T-cell (primary cell): ENCODE measurements at places on chromosomes 2 and 18.

GRCh38 chr2:205892251-205892655 lies 193.7 kb downstream of the INO80D start:
- no peak overlapping the region for H3K27ac ChIP-seq
- no peaks in the 10 kb centered on the region for H3K36me3 ChIP-seq
- no peak for DNase-seq
- H3K4me1 ChIP-seq, result no peaks in the 10 kb centered on the region
- no peaks in the 10 kb centered on the region for H3K27me3 ChIP-seq
- H3K4me3 ChIP-seq, result no peak overlapping the region

GRCh38 chr2:3462493-3463104 lies 56.7 kb downstream of the ADI1 start:
- H3K27me3 ChIP-seq, result no peaks in the 10 kb centered on the region
- no peak for DNase-seq
- H3K4me1 ChIP-seq, result peaks cover 8% of the 10 kb centered on the region
- no peak overlapping the region for H3K4me3 ChIP-seq

DNA sequence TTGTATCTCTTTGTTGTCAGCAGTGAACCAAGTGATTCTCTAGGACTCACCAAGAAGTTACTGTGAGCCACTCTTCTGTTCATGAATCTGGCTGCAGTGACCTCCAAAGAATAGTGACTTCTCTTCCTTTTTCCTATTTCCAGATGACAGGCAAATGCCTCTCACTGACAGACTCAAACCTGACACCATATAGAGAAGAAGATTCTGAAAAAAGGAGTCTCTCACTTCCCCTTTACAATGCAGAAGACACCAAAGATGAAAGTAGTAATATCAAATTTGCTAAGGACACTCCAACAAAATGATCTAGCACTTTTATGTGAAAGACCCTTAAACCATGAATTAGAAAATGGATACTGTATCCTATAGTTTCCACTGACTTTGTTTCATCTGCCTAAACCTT lies 44.4 kb upstream of the SETBP1 start:
- DNase-seq, result no peak
- no peaks in the 10 kb centered on the region for H3K27me3 ChIP-seq
- H3K36me3 ChIP-seq, result no peaks in the 10 kb centered on the region
- H3K4me1 ChIP-seq, result no peaks in the 10 kb centered on the region
- H3K27ac ChIP-seq, result no peak overlapping the region

- no peaks in the 10 kb centered on the region for H3K27me3 ChIP-seq
- H3K4me1 ChIP-seq, result no peaks in the 10 kb centered on the region
- no peak overlapping the region for H3K4me3 ChIP-seq
- DNase-seq, result no peak
- no peak overlapping the region for H3K27ac ChIP-seq
- no peaks in the 10 kb centered on the region for H3K36me3 ChIP-seq
These were observed 175.8 kb upstream of the NETO1 start for GRCh38 chr18:73043611-73044010.

GRCh38 chr2:28615706-28616105 lies 119.8 kb downstream of the PLB1 start:
- no peak for DNase-seq
- H3K36me3 ChIP-seq, result no peaks in the 10 kb centered on the region
- no peak overlapping the region for H3K4me3 ChIP-seq
- H3K27ac ChIP-seq, result peak overlapping the region; percentile 71

GRCh38 chr2:18614041-18614440 lies 24.7 kb upstream of the NT5C1B start:
- no peaks in the 10 kb centered on the region for H3K36me3 ChIP-seq
- DNase-seq, result no peak
- H3K4me1 ChIP-seq, result no peaks in the 10 kb centered on the region
- no peak overlapping the region for H3K27ac ChIP-seq

- no peaks in the 10 kb centered on the region for H3K4me1 ChIP-seq
- DNase-seq, result no peak
- no peaks in the 10 kb centered on the region for H3K27me3 ChIP-seq
- H3K36me3 ChIP-seq, result no peaks in the 10 kb centered on the region
These were observed 52.7 kb upstream of the NPAS2 start for GRCh38 chr2:100767224-100767653.

- H3K27ac ChIP-seq, result no peak overlapping the region
- peak overlapping the region; percentile 31 for H3K4me3 ChIP-seq
- H3K27me3 ChIP-seq, result no peaks in the 10 kb centered on the region
- H3K4me1 ChIP-seq, result peaks cover 3% of the 10 kb centered on the region
These were observed 787 bp downstream of the SOCS6 start for GRCh38 chr18:70289351-70290312.

- H3K36me3 ChIP-seq, result no peaks in the 10 kb centered on the region
- no peak overlapping the region for H3K27ac ChIP-seq
- peaks cover 37% of the 10 kb centered on the region for H3K4me1 ChIP-seq
- no peaks in the 10 kb centered on the region for H3K27me3 ChIP-seq
- no peak overlapping the region for H3K4me3 ChIP-seq
- DNase-seq, result no peak
These were observed 68.6 kb upstream of the YWHAQ start for GRCh38 chr2:9699139-9700108.

DNA sequence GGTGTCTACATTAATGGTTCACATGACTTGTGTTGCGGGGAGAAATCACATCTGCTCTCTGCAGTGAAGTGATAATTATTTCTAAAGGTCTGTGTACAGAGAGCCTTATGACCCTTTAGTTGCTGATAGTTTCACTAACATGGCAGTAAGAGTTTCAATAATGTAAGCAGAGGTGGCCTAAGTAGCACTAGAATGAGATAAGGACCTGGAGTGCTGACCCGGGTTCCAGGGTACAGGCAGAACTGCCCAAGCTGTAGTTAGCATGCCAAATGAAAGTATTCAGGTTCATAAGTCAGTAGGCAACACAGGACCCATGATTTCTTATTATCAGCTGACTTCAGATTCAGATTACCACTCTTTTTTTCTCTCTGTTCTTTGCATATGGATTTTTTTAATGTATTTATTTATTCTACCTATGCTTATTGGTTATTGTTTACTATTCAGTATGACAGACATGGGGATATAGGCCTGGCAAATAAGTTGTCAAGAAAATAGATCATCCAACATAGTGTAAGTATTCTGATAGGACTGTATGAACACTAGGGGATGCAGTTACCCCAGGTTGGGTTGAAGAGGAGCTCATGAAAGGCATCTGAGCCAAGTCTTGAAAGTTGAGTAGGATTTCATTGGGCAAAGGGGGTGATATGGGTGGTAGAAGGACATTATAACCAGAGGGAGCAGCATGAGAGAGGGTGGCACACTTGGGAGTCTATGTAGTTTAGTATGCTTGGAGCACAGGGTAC lies 105.2 kb downstream of the CCDC85A start:
- no peak for DNase-seq
- H3K27me3 ChIP-seq, result no peaks in the 10 kb centered on the region
- H3K4me1 ChIP-seq, result no peaks in the 10 kb centered on the region
- no peak overlapping the region for H3K27ac ChIP-seq

- no peak overlapping the region for H3K4me3 ChIP-seq
- H3K27me3 ChIP-seq, result no peaks in the 10 kb centered on the region
- no peak for DNase-seq
- H3K27ac ChIP-seq, result no peak overlapping the region
- no peaks in the 10 kb centered on the region for H3K36me3 ChIP-seq
- no peaks in the 10 kb centered on the region for H3K4me1 ChIP-seq
These were observed 100.7 kb downstream of the NUP35 start for GRCh38 chr2:183224948-183225347.

DNA sequence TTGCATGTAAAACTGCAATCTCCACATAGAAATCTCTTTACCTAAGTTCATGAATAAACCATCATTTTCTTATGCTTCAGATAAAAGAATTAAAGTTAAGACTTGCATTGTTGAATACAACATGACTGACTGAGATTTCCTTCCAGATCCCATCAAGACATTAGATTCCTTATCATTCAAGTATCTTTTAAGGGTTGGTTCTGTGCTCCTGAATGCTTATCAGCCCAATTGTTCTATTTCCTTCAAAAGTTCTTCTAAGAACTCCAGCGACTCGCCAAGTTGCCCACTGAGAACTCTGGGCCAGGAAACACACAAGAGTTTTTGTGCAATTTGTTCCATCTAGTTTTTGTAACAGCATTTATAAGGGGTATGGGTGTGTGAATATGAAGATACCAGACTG lies 120.3 kb downstream of the RBMS1 start:
- H3K36me3 ChIP-seq, result no peaks in the 10 kb centered on the region
- H3K4me3 ChIP-seq, result no peak overlapping the region
- H3K27me3 ChIP-seq, result no peaks in the 10 kb centered on the region
- H3K27ac ChIP-seq, result no peak overlapping the region
- no peak for DNase-seq

- no peak for DNase-seq
- no peaks in the 10 kb centered on the region for H3K36me3 ChIP-seq
- H3K4me1 ChIP-seq, result no peaks in the 10 kb centered on the region
- H3K4me3 ChIP-seq, result no peak overlapping the region
These were observed 183.5 kb upstream of the OSR1 start for GRCh38 chr2:19541884-19542283.

DNA sequence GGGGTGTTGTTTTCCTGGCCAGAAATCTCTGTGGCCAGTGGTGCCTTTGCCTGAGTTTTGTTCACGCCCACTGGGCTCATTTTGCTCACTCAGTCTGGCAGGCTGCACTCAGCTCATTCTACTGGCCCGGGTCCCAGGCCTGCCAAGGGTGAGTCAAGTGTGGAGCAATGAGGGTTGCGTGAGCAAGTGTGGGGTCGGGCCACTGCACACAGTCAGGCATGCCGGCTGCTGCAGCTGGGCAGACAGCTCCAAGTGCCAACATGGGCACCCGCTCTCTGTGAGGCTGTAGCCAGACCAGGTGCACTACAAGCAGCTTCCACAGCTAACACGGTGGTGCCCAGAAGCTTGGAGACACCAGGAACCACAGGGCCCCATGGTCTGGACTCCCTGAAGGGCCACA lies 801.1 kb upstream of the RAB6C start:
- no peak for DNase-seq
- H3K4me3 ChIP-seq, result no peak overlapping the region
- no peak overlapping the region for H3K27ac ChIP-seq
- H3K27me3 ChIP-seq, result no peaks in the 10 kb centered on the region
- H3K36me3 ChIP-seq, result no peaks in the 10 kb centered on the region

DNA sequence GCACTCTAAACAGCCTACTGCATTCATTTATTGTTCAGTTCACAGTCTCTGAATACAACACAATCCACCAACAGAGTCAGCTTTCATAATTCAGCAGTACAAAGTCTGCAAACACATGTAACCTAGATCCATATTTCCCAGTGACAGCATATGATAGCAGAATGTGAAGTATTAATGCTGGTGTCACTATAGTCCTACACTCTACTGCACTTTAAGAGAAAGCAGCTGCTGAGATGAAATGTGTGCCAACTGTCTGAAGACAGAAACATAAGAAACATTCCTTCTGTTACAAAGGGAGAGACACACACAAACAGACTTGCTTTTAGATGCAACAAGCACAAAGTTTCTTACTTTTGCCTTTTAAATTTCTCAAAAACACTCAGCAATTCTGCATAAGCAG lies 441.8 kb downstream of the ZEB2 start:
- H3K27ac ChIP-seq, result no peak overlapping the region
- H3K36me3 ChIP-seq, result no peaks in the 10 kb centered on the region
- H3K4me1 ChIP-seq, result no peaks in the 10 kb centered on the region
- no peak overlapping the region for H3K4me3 ChIP-seq
- H3K27me3 ChIP-seq, result no peaks in the 10 kb centered on the region

- DNase-seq, result no peak
- H3K27ac ChIP-seq, result no peak overlapping the region
- no peaks in the 10 kb centered on the region for H3K36me3 ChIP-seq
- H3K27me3 ChIP-seq, result no peaks in the 10 kb centered on the region
- no peak overlapping the region for H3K4me3 ChIP-seq
- H3K4me1 ChIP-seq, result no peaks in the 10 kb centered on the region
These were observed 286.2 kb upstream of the EPAS1 start for GRCh38 chr2:46010925-46011490.

DNA sequence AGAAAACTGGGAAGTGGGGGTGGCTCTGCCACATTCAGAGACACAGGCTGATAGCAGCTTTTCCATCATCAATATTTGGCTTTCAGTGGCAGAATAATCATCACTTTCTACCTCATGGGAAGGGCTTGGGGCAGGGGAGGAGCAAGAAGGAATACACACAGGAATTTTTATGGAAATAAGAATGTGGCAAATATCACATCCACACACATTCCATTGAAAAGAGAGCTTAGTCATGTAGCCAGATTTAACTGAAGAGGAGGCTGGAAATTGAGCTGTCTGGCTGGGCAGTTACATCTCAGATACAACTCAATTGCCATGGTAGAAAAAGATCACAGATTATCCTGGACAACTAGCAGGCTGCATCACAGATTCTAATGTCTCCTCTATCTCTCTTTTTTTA lies 1474.0 kb upstream of the ACVR2A start:
- no peaks in the 10 kb centered on the region for H3K4me1 ChIP-seq
- no peaks in the 10 kb centered on the region for H3K36me3 ChIP-seq

DNA sequence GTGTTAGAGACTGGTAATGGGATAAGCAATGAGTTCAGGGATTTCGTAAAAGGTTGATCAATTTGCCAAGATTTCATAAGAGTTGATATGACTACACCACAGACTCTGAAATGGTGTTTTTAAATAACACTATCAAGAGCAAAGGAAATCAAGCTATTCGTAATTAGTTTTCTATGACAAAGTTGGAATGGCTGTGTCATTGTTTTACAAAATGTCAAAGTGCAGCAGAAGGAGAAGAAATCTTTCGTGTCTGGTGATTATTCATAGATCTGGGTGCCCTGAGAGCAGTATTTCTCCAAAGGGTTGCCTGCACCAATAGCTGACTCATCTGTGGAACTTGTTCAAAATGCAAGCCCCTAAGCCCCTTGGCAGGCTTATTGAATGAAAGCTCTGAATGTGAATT lies 70.1 kb downstream of the NABP1 start:
- H3K4me3 ChIP-seq, result no peak overlapping the region
- DNase-seq, result no peak
- H3K27me3 ChIP-seq, result no peaks in the 10 kb centered on the region

- no peak overlapping the region for H3K27ac ChIP-seq
- H3K27me3 ChIP-seq, result no peaks in the 10 kb centered on the region
- no peak overlapping the region for H3K4me3 ChIP-seq
- no peaks in the 10 kb centered on the region for H3K36me3 ChIP-seq
- no peaks in the 10 kb centered on the region for H3K4me1 ChIP-seq
These were observed 154.1 kb downstream of the SH3BP4 start for GRCh38 chr2:235105821-235106359.

- H3K36me3 ChIP-seq, result no peaks in the 10 kb centered on the region
- H3K27ac ChIP-seq, result no peak overlapping the region
- H3K27me3 ChIP-seq, result peaks cover 9% of the 10 kb centered on the region
- H3K4me3 ChIP-seq, result peak overlapping the region; percentile 73
These were observed 709 bp downstream of the RAB27B start for GRCh38 chr18:54828986-54829385.

GRCh38 chr2:70994009-70994698 lies 519 bp downstream of the TEX261 start:
- H3K27ac ChIP-seq, result peak overlapping the region; percentile 59
- H3K4me3 ChIP-seq, result peak overlapping the region; percentile 87
- peaks cover 27% of the 10 kb centered on the region for H3K36me3 ChIP-seq
- peaks cover 24% of the 10 kb centered on the region for H3K4me1 ChIP-seq
- H3K27me3 ChIP-seq, result no peaks in the 10 kb centered on the region

- H3K4me3 ChIP-seq, result no peak overlapping the region
- no peaks in the 10 kb centered on the region for H3K27me3 ChIP-seq
- H3K36me3 ChIP-seq, result peaks cover 16% of the 10 kb centered on the region
- H3K4me1 ChIP-seq, result no peaks in the 10 kb centered on the region
- no peak overlapping the region for H3K27ac ChIP-seq
These were observed 31.0 kb downstream of the TRAF3IP1 start for GRCh38 chr2:238351315-238351714.
